ENCODE measurements at places on chromosomes 1 and 21.

DNA sequence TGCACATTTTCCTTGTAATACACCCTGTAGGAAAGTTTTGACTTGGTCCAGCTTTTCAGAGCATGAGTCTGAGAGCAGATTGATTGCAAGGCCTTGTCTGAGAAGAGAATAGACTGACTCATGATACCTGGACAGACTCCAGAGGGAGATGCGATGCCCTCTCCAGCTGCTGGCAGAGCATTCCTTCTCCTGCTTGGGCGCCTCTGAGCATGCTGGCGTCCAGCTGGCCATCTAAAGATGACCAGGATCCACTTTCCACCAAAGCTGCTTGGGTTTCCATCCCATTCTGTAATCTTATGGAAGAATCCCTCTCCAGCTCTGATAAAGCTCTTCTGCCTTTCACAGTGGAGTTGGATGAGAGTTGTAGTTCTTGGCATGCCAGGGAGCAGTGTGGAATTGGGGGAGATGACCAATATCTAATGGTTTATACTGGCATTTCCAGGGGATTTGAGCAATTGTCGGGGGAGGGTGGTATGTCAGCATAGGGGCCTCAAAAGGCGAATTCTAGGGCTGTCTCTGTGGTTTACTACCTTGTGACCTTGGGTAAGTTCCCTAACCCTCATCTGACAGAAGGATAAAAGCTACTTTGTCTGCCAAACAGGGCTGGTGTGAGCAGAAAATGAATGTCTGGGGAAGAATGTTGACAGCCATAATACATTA is 19.5 kb downstream of the SZRD1 start:
- DNase-seq, result no peak

DNA sequence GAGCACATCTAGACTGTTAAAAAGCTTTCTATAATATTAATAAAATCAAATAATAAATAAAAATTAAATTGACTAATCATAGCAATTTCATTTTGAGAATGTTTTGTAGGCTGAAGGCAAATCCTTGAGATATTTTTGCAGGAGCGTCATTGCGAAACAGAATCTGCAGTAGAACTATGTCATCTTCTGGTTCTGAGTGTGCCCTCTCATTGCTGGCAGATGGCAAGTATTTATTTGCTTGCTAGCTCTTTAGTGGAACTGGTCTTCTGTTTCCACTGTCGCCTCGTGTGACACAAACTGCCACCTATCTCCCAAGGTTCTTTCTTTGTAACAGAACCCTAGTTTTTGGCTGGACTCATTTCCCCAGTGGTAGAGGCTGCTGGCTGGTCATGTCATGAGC is 19.0 kb upstream of the IRF2BP2 start:
- DNase-seq, result no peak

DNA sequence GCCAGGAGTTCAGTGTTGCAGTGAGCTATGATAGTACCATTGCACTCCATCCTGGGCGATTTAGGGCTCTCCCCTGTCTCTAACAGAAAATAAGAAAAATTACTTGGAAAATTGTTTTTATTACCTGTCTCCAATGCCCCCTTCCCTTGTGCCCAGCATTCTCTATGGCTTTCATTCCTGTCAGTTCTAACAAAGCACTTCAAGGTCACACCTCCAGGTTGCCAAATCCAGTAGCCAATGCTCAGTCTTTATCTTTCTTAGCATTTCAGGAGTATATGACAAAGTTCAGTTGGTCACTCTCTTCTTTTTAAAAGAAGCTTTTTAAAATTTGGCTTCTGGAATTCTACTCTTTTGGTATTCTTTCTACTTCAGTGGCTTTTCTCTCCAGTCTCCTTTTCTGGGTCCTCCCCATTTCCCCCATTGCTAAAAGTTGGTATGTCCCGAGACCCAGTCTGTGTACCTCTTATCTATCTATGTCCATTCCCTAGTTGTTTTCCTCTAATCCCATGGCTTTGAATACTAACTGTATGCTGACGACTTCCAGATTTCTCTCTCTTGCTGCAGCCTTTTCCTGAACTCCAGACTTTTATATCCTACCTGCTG is 69.9 kb downstream of the LAMC1 start:
- DNase-seq, result no peak

GRCh38 chr1:203308923-203309331 is 3.6 kb downstream of the BTG2 start:
- DNase-seq, result no peak

GRCh38 chr21:42107177-42107880 is 36.2 kb downstream of the UMODL1 start:
- DNase-seq, result no peak

DNA sequence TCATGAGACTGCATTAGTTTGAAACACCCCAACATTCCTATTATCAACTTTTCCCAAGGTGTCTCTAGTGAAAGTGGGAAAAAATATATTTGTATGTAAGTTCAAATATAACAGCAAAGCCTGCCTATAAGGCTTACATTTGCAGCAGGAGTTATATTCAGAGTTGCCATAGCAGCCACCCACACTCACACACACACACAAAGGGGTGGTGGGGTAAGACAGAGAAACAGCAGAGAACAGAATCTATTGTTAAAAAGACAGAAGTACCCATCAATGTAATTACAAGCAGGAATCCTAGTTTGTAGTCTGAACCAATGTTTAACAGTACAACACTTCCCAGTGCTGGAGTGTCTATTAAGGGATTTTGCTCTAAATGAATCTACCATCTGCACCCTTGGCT is 55.0 kb downstream of the PLPPR5 start:
- DNase-seq, result no peak

- DNase-seq, result no peak
Observed at GRCh38 chr1:204192046-204192445, 4.2 kb downstream of the KISS1 start.

DNA sequence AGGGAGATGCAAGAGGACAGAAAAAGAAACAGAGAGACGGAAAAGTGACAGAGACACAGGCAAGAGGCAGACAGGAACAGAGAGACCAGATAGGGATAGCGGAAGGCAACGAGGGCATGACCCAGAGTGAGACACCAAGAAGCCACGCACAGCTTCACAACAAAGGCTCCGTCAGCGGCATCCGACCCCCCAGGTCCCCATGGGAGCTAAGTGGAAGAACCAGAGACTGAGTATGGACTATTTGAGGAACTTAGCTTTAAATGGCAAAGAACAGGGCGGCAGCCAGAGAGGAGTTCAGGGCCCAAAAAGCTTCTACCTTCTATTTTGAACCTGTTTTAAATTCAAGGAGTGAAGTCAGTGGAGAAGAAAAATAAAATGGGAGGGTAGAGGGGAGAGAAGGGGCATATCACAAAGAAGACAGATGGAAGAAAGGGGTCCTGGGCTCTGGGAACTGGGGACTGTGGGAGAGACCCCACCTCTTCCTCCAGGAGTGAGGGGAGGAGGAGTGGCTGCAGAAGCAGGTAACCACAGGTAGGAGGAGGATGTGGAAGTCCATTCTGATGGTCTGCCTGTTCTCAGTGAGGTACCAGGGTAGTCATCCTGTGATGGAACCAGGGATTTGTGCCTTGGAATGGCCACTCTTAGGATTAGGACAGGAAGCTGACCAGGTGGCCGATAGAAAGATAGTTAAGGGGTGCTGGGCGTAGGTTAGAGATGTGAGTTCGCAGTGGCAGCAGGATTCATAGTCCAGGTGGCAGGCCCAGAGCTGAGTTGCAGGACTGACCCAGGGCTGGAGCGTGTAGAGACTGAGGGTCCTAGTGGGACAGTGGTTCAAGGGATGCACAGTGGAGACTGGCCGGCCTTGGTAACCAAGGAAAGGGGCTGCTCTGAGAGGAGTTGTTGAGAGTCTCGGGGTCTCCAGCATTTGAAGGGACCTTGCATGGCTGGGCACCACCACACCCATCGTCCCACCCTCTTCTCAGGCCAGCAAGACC is 37.7 kb downstream of the CSMD2 start:
- DNase-seq, result no peak

GRCh38 chr1:75615613-75616435 is 4.9 kb upstream of the SLC44A5 start:
- DNase-seq, result no peak

DNA sequence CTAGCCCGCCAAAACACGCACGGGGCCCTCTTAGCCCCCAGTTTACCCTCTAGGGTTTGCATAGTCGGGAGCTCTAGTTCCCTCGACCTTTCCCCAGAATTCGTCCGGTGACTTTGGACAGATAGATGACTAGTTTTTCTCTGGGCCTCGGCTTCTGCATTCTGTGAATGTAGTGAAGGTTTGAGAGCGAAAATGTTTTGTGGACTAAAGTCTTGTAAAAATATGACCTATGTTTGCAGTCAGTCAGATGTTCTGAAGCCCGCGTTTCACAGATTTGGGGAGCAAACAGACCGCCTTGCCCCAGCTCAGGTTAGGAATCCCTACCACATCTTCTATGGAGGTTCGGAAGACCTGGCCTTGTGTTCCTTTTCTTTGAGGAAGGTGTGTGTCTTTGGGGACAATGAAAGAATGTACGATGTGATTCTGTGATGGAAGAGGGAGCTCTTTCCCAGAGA is 401 bp downstream of the UQCRH start:
- DNase-seq, result no peak

GRCh38 chr1:79037085-79037484 is 30.6 kb upstream of the ADGRL4 start:
- no peak for DNase-seq

- DNase-seq, result no peak
Observed at GRCh38 chr1:174964261-174964971, 35.3 kb upstream of the CACYBP start.

GRCh38 chr1:27049100-27049499 is 36.5 kb upstream of the TENT5B start:
- DNase-seq, result no peak

- no peak for DNase-seq
Observed at GRCh38 chr1:183493540-183494245, 21.4 kb downstream of the SMG7 start.

DNA sequence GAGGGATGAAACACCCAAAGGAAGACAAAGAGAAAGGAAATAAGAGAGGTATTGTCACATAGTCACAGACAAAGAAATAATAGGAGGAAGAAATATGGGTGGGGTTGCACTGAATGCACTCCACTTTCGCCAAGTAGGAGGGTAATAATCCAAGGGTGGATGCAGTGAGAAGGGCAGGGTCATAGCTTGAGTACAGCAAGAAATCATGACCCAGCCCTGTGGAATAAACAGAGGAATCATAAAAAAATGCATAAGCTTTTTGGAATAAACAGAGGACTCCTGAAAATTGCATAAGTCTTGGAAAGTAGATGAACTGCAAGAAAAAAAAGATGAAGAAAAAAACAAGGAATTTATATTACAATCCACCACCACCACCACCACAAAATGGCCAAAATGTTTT is 53.1 kb upstream of the CD55 start:
- no peak for DNase-seq

- no peak for DNase-seq
Observed at GRCh38 chr1:27785781-27786455, 12.9 kb downstream of the STX12 start.

DNA sequence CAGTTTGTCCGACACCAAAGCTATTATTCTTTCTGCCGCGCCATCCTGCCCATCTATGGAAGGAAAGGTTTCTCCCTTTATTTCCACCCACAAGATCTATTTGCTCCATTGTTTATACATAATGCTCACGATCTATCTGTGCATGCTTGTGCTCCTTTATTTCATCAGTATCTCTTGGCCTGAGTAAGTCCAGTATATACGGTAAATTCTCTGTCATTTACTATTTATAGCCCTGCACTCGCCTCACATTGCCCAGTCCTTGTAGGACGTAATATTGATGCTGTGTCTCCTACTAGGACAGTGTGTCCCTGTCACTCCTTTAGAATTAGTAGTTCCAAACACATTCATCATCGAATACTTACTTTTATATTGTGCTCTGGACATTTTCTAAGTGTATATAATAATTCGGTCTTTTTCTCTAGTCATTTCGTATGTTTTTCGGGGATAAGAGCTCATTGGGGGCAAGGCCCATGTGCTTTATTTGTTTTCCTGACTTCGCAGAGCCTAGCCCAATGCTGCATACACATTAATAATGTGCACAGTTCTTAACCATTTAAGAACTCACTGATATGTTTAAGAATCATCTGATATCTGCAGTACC is 3.1 kb upstream of the NID1 start:
- no peak for DNase-seq

- no peak for DNase-seq
Observed at GRCh38 chr1:219247441-219247840, 73.8 kb downstream of the LYPLAL1 start.

- DNase-seq, result no peak
Observed at GRCh38 chr1:43271186-43272118, 1.7 kb downstream of the TMEM125 start.

GRCh38 chr1:178323067-178323466 is 173.7 kb downstream of the CLEC20A start:
- no peak for DNase-seq

DNA sequence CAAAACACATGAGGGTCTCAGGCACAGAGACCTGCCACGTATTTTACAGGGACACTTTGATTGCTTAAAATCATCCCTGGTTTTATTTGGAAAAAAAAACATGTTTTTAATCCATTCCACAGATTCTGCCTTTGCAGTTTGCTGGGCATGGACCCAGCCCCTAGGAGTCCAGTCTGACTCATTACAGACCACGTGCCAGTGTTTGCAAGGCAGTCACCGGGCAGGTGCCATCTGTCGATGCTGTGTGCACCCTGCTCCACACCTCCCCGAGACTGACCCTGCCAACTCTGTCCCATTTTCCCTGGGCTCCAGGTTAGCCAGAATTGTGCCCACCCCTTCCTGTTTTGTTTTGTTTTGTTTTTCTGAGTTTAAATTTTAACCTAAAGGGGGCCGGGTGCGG is 148.4 kb upstream of the TMEM51 start:
- DNase-seq, result no peak

GRCh38 chr1:14112613-14113012 is 412.6 kb downstream of the PRDM2 start:
- no peak for DNase-seq

DNA sequence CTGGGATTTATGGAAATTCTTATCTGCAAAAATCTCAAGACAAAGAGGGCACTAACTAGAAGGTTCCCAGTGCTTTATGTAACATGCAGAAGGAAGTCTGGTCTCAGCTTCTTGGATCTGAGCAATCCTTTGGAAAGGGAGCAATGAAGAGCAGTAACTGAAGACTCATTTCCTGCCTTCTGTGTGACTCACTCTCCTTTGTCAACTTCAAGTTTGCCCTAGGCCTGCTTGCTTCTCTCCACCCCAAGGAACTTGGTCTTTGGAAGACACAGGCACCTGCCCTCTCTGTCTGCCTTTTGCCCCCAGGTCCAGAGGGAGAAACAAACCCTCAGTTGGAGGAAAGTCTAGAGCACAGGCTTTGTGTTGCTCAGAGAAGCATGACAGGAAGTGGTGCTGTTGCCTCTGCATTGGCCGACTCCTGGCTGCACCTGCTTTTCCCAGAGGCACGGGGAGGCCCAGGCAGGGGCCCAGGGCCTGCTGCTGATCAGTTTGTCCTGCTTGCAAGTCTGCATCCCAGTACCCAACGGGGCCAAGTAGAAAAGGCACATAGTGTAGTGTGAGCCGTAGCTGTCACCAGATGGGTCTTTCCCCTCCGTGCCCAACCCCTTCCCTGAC is 137.2 kb downstream of the DHRS3 start:
- DNase-seq, result no peak

DNA sequence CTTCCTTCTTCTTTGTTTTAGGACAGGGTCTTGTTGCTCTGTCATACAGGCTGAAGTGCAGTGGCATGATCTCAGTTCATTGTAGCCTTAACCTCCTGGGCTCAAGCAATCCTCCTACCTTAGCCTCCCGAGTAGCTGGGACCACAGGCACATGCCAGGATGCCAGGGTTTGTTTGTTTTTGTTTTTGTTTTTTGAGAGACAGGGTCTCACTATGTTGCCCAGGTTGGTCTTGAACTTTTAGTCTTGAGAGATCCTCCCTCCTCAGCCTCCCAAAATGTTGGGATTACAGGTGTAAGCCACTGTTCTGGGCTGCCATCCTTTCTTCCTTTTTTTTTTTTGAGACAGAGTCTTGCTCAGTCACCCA is 56.5 kb upstream of the SLC45A1 start:
- DNase-seq, result no peak

- DNase-seq, result no peak
Observed at GRCh38 chr21:41526478-41527087, 18.6 kb upstream of the TMPRSS2 start.
